ENCODE measurements at places on chromosomes 5 and 9.

GRCh38 chr9:34374905-34375552, 1.7 kb downstream of the MYORG start:
- no peak for DNase-seq

GRCh38 chr9:37972351-37972848, 68.5 kb upstream of the SLC25A51 start:
- DNase-seq: no peak

GRCh38 chr9:107710953-107711352, 221.4 kb upstream of the KLF4 start:
- no peak for DNase-seq

GRCh38 chr5:142495531-142495930, 170.7 kb upstream of the SPRY4 start:
- no peak for DNase-seq

- peak; percentile 41 for DNase-seq
Measured at GRCh38 chr9:135602789-135603481, 36.4 kb downstream of the GLT6D1 start.

- DNase-seq: no peak
Measured at GRCh38 chr5:149053072-149053695, 9.7 kb downstream of the SH3TC2 start.

DNA sequence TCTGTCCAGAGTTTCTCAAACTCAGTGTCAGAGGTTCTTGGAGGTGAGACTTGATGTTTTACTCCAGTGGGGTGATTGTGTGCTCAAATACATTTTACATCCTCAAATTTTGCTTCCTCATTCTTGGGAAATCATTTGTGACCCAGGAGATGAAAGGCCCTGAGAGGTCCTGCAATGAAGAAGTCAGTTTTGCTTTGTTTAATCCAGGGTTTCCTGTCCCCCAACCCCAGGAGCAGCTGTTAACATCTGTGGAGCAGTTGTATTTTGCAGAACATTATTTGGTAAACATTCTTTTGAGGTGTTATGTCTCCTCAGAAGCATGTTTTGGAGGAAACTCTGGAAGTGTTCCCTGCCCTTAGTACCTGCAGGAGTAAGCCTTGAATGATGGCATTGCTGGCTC, 59.8 kb downstream of the DAB2IP start:
- peak; percentile 17 for DNase-seq

DNA sequence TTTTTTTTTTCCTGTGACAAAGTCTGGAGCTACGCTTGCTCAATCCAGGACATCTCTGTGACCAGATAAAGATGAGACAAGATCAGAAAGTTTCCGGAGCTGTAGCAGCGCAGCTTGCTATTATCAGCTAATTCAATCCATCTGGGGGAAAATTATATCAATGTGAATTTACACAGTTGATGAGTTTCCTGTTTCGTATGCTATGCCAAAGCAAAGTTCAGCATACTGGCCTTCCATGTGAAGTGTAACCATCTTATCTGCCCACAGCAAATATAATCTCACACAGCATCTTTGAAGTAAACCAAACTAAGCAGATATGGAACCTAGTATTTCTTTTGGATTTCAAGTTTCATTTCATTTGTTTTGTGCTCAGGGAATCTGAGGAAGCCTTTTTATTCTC, 1767.7 kb downstream of the EFNA5 start:
- no peak for DNase-seq

GRCh38 chr9:135130207-135130976, 42.9 kb downstream of the OLFM1 start:
- no peak for DNase-seq

DNA sequence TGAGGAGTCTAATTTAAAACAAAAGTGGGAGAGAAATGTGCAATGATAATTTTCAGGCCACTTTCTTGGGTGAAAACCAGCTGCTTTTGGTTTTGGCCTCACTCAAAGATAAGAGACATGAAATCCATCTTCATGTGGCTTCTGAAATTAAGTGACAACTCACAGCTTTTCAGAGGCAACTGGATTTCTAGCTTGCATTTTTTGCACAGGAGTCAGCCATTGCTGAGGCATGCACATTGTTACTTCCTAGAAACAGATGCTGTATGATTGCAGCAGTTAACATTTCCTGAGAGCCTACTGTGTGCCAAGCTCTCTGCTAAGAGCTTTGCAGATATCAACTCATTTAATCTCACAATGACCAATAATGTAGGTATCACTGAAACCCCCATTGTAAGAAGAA, 562.6 kb downstream of the NR2F1-AS1 start:
- DNase-seq: no peak

GRCh38 chr5:15168358-15168757, 296.8 kb upstream of the ANKH start:
- DNase-seq: no peak

- no peak for DNase-seq
Measured at GRCh38 chr5:130687085-130687733, 477.8 kb downstream of the HINT1 start.

DNA sequence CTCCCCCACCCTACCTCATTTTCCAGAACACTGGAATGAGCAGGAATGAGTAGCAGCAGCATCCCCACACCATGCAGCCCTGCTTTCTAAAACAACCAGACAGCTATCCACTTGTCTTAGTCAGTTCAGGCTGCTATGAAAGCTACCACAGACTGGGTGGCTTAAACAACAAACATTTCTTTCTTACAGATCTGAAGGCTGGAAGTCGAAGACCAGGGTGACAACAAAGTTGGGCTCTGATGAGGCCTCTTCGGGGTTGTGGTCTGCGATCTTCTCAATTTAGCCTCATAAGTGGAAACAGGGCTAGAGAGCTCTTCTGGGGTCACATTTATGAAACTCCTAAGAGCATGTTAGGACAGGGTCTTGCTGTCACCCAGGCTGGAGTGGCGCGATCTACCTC, 38.9 kb downstream of the LPAR1 start:
- DNase-seq: no peak

- no peak for DNase-seq
Measured at GRCh38 chr5:54215233-54215736, 95.1 kb downstream of the ARL15 start.

- peak; percentile 24 for DNase-seq
Measured at GRCh38 chr5:116091416-116091815, 6.6 kb downstream of the COMMD10 start.

DNA sequence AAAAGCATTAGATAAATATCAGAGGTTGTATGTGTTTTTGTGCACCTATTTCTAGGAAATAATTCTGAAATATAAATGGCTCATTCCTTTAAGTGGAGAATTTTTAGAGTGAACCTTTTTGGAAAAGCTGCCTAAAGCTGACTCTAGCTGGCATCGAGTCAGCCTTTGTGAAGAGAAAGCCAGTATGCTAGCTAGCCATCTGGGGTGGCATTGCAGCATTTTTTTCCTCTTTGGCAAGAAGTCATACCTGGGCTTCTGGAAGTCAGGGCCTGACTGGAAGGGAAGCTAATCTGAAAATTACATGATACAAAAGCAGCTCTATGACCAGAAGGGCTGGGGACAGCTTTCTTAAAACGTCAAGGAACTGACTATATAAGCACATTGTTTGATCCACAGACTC, 19.7 kb downstream of the ANP32B start:
- no peak for DNase-seq

- no peak for DNase-seq
Measured at GRCh38 chr5:5572010-5572865, 149.8 kb downstream of the ICE1 start.

DNA sequence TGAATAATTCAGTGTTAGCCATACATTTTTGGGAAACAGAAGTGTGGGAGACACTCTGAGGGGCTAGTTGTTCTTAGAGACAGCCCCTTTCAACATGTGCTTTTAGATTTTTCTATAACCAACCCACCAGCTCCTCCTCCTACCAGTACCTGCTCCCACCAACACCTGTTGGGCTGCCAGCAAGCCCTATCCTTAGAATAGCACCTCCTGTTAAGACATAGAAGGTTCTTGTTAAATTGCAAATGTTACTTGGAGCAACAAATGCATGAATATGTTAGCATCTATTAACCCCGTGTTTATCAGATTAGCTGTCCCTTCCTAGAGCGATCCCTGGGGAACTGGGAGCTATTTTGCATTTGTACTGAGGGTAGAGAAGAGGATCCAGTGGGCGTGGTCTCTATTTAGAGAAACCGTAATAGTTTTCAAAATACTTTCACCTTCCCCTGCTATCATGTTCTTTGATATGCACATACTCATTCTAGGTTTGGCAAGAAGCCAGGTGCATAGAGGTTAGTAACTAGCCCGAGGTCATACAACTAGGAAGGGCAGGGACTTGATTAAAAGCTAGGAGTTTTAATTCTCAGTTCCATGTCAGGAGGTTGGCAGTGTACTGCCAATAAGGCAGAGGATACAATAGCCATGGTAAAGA, 334.4 kb downstream of the KCTD16 start:
- no peak for DNase-seq

DNA sequence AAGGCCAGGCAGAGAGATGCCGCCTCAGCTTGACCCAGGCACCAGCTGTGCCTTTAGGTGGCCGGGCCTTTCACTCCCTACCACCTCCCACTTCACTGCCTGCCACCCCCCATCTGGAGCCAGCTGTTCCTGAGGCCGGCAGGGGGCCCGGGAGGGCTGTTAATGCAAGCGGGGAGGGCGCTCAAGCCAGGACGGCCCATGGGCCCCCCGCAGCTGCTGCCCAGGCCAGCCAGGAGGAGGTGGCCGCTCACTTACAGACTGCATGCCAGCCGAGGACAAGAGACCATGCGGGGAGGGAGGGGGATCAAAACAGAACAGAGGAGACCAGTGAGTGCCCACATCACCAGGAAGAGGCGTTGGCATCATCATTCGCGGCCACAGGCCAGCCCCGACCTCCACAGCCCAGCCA, 4.5 kb downstream of the ABCA2 start:
- no peak for DNase-seq

- DNase-seq: no peak
Measured at GRCh38 chr9:133278161-133279114, 3.4 kb upstream of the ABO start.

GRCh38 chr9:131669269-131670157, 70.4 kb downstream of the RAPGEF1 start:
- DNase-seq: no peak

DNA sequence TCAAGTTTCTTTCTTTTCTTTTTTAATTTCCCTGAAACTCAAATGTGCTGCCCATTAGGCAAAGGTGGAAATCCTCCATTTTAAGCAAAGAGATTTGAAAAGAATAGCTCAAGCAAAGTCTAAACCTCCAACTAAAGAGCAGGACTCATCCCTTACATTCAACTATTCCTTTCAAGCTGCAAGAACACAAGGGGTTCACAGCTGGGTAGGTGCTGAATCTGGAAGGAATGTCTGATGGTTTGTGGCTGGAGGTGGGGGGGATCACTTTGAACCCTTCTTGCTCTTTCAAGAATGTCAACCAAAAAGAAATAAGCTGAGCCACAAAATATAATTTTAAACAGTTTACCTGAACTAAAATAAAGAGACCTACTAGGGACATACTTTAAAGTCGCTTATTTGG, 375.7 kb upstream of the CDH10 start:
- no peak for DNase-seq

DNA sequence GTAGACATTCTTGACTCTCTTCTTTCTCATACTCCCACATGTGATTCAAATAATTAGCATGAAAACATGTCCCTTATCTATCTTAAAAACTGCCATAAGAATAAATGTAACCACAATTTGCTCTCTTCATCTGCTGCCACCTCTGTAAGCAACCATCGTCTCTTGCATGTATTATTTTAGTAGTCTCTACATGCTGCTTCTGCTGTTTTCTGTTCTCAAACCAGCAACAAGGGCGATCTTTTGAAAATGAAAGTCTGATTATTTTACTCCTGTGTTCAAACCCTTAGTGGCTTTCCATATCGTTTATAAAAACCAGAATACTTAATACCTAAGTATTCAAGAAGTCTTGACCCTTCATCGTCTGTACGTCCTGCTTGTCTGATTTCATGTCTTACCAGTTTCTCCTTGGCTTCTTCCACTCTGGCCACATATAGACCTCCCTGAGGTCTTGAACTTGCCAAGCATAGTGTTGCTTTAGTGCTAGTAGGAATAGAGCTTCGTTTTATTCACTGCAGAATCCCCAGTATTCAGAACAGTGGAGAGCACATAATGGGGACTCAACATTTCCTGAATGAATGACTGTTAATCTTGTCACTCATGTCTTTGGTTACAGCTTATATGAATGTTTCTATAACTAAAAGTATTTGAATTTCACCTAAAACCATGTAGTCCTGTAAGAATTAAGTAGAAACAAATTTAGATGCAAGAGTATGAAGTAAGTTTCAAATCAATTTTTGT, 10.6 kb downstream of the CDC42SE2 start:
- no peak for DNase-seq

DNA sequence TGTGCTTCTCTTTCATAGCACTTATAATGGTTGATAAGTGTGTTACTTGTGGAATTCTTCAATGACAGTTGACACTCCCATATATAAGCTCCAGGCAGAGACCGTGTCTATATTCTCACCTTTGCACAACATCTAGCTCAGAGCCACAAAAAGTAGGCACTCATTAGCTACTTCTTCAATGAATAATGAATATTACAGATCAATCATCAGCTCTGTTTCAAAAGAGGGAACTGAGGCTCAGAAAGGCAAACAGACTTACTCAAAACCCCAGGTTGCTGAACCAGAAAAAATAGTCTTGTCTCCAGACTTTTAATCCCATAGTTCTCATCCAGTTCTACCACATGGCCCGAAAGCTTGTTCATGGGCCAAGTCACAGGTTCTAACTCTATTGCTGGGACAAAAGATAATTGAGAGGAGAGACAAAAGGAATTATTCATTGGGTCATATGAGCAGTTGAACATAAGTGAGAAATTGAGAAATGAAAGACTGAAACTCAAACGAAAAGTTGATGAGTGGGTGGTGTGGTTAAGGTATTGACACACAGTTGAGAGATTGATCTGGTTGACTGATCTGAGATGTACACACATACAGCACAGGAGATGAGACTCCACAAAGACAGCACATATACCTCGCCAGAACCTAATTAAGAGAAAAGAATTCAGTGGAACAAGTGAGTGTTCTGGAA, 381.6 kb downstream of the EFNA5 start:
- DNase-seq: no peak

- DNase-seq: no peak
Measured at GRCh38 chr9:35847792-35848572, 19.0 kb downstream of the TMEM8B start.

Measured in AML-193 (cell line).